Endothelial cell of coronary artery (primary cell): ENCODE measurements at places on chromosomes 3 and 15. TPM values are rescaled to one million over a fixed set of nuclear protein-coding genes. Genes with fewer than 3 reads are reported as not detected.

The TGM5 gene
- not detected in 2 replicates for total RNA-seq

The EEF1AKMT4 gene
- 3.6 and 4.9 TPM in 2 replicates for total RNA-seq

The SCAMP5 gene
- 1.9 and 3.3 TPM in 2 replicates for total RNA-seq

The ATP2B2 gene
- not detected in 2 replicates for total RNA-seq

The POC1A gene
- 6.8 and 13.2 TPM in 2 replicates for total RNA-seq
